ENCODE measurements at places on chromosomes 4 and X. TPM values are rescaled to one million over a fixed set of nuclear protein-coding genes. Genes with fewer than 3 reads are reported as not detected.

Gene APBB2
- total RNA-seq, result 12.6 TPM

Gene GABRG1
- total RNA-seq, result not detected

- H3K4me3 ChIP-seq, result no peak overlapping the region
- H3K4me1 ChIP-seq, result no peaks in the 10 kb centered on the region
- no peak for DNase-seq
- no peak overlapping the region for H3K27ac ChIP-seq
- H3K27me3 ChIP-seq, result no peaks in the 10 kb centered on the region
- no peaks in the 10 kb centered on the region for H3K36me3 ChIP-seq
Observed at GRCh38 chrX:10526451-10526850, 93.9 kb downstream of the MID1 start.

- H3K36me3 ChIP-seq, result no peaks in the 10 kb centered on the region
- H3K27me3 ChIP-seq, result no peaks in the 10 kb centered on the region
- H3K4me1 ChIP-seq, result no peaks in the 10 kb centered on the region
- H3K4me3 ChIP-seq, result no peak overlapping the region
Observed at GRCh38 chr4:185718578-185719499, 93.2 kb downstream of the SORBS2 start.

GRCh38 chr4:10140866-10141759 lies 24.5 kb upstream of the WDR1 start:
- H3K4me3 ChIP-seq, result no peak overlapping the region
- H3K36me3 ChIP-seq, result no peaks in the 10 kb centered on the region
- DNase-seq, result no peak
- no peak overlapping the region for H3K27ac ChIP-seq

- H3K36me3 ChIP-seq, result peaks cover 79% of the 10 kb centered on the region
- H3K27ac ChIP-seq, result no peak overlapping the region
- peaks cover 11% of the 10 kb centered on the region for H3K4me1 ChIP-seq
- no peak for DNase-seq
- H3K27me3 ChIP-seq, result no peaks in the 10 kb centered on the region
Observed at GRCh38 chr4:2941138-2942036, 21.8 kb downstream of the NOP14 start.

DNA sequence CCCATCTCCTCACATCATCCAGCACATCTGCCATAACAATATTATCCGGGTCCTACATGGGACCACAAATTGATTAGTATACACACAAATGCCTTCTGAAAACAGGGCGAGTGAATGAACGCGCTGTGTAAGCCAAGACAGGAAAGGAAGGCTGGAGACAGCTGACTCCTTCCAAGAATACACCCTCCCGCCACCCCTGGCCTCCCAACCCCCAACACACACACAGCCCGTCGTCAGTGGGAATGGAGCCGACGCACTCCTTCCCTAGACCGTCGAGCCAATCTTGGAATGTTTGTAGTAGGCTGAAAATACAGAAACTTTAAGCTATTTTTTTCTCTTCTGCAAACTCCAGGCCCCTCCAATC lies 319 bp upstream of the MAGEH1 start:
- no peaks in the 10 kb centered on the region for H3K36me3 ChIP-seq
- H3K4me3 ChIP-seq, result peak overlapping the region; percentile 68
- DNase-seq, result no peak
- peaks cover 6% of the 10 kb centered on the region for H3K4me1 ChIP-seq
